ENCODE measurements at places on chromosomes 2 and 18. TPM values are rescaled to one million over a fixed set of nuclear protein-coding genes. Genes with fewer than 3 reads are reported as not detected.

- no peak for DNase-seq
Observed at GRCh38 chr2:234158812-234159211, 108.3 kb downstream of the SPP2 start.

DNA sequence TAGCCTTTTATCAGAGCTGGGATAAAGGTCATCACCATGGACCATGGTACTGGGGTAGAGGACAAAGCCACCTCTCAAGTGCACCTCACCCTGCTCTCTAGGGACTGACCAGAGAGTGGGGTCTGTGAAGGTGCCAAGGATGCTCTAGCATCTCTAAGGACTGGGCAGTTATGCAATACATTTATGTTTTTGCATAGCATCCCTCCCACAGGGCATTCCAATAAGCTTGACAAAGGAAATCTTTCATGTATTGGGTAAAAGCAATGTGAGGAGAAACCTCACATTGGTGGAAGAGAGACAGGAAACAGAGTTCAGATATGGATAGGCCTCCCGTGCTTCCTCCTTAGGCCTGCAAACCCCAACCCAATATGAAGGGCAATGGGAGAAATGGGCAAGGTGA, 31.6 kb downstream of the STK39 start:
- no peak for DNase-seq

DNA sequence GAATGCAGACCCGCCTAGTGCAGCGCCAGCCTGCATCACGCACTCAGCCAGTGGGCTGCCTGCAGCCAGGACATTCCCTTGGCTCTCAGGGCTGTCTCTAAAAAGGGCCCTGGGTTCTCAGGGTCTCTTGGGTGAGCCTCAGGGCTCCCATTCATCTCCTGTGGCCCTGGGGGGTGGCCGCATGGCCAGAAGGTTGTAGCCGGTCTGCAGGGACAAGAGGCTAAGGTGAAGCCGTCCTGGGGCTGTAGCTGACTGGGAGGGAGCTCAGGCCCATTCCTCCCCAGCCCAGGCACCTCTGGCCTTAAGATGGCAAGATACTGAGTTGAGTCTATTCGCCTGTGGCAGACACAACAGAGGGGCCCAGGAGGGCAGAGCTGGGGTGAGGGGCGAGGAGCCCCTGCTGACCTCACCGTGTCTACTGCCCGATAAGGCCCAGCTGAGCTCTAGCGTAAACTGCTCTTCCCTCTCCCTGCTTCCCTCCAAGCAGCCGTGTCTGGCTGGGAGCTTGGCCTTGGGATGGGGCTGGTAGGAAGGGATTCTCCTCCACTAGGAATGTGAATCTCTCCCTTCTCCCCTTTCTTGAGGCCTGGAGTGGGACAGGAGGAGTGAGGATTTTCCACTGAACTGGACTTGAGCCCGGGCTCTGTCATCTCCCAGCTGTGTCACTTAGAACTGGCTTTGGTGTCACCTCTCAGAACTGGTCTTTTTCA, 37.9 kb downstream of the INHBB start:
- DNase-seq = no peak

C2orf80 gene
- total RNA-seq = not detected

GKN2 gene
- not detected for total RNA-seq

DNA sequence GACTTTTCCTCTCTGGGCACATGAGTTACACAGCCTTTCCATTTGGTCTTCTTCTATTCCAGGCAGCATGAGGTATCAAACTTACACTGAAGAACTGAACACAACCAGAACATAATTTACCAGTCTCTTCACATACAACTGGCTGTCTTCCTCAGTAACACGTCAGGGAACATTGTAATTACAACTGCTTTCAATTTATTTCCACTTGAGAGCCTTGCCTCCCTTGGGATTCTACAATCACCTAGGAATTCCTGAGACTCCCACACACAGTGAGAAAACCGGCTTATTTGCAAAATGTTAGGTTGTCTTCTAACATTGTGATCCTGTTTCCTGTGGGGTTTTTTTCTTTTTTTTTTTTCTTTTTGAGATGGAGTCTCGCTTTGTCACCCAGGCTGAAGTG, 149.9 kb downstream of the TMX3 start:
- DNase-seq = no peak

GRCh38 chr2:39834426-39834825, 55.4 kb upstream of the THUMPD2 start:
- DNase-seq = no peak

- DNase-seq = no peak
Observed at GRCh38 chr2:174919947-174920595, 85.1 kb downstream of the CHN1 start.

- DNase-seq = no peak
Observed at GRCh38 chr2:155825876-155826275, 506.6 kb downstream of the NR4A2 start.

GRCh38 chr18:10528439-10528838, 2.6 kb downstream of the NAPG start:
- DNase-seq = no peak

DNA sequence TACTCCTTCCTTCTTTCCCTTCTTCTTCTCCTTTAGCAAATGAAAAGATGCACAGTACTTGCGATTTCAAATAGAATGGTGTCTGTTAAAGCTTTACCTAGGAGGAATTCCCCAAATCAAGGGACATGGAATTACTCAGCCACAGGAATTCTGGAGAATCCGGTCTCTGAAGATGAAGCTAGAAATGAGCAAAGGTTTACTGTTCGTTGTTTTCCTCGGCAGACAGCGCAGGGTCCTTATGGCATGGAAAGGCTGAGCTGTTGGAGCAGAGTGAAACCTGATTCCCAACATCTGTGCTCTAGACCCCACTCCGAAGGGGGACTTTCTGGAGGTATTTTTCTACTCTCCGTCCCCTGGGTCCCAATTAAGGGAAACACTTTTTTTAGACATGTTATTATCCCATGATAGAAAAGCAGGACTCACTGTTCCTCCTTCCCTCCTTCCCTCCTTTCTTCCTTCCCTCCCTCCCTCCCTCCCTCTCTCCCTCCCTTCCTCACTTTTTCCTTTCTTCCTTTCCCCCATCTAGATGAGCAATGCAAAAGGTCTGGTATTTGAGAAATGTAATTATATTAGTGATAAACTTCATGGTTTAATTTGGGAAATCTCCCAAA, 47.1 kb downstream of the CDCA7 start:
- DNase-seq = no peak

DNA sequence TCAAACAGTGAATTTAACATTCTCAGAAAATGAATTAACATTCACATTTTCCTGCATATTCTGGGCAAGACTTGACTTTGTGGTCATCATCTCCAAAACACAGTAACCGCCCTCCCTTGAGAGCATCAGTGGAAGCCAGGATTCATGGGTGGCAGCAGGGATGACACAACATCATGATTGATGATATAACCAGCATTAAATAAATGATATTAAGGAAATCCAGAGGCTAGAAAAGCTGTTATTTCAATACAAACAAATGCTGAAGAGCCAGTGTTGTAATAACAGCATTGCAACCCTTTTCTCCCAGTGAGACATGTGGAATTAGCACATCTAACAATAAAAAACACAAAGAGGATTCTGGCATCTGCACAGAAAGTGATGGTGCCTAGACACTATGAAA, 41.1 kb downstream of the CDC42EP3 start:
- no peak for DNase-seq

DNA sequence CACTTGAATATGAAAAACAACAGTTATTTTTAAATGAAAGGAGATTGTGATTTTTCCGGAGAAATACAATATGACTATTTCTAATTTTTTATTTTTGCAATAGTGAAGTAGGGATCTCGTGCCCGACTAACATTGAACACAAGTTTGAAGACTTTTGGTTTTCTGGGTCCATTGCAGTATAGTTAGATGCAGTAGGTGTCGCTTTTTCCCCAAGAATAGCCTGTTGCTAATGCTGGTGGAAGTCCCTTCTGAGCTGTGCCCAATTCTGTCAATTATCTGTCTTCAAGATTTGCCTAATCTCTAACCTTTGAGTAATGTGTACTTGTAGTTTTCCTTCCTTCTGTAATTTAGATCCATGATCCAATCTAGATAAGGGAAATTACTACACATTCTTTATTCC, 36.5 kb downstream of the SEMA4F start:
- DNase-seq = no peak

DNA sequence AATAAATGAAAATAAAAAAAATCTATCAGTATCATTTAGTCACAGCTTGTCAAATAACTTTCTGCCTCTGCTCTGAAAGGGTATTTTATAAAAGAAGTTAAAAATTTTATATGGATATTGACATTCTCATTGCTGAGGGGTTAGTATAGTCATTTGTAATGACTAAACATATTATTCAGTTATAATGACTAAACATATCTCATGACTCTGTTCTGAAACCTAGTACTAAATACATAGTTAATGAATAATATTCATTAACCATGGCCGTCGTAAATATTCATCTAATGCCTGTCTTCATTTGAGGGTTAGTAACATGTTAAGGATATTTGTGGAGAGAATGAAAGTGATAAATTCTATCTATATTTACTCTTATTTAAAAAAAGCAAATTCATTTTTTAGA, 69.1 kb upstream of the MAP4K3 start:
- DNase-seq = no peak

INHBB gene
- 0.16 TPM for total RNA-seq

IL36RN gene
- 0.13 TPM for total RNA-seq

DNA sequence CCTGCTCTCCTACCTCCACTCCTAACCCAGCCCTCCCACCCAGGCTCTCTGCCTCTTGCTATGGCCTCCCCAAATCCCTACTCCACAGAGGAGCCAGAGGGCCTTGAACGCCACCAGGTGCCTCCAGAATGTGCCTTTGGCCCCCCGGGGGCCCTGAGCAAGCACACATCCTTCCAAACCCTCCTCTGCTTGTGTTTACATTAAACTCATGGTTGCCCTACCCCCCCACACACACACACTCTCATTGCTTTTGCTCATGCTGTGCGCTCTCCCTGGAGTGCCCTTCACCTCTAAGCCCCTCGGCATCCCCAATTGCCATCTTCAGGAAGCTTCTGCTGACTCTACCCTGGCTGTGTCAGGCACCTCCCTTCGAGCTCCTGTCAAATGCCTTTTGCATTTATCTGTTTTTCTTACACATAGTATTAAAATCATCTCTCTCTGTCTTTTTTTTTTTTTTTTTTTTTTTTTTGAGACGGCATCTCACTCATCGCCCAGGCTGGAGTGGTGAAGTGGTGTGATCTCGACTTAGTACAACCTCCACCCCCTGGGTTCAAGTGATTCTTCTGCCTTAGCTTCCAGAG, 16.3 kb upstream of the TET3 start:
- no peak for DNase-seq

- DNase-seq = no peak
Observed at GRCh38 chr2:174038462-174038861, 73.3 kb upstream of the SP3 start.

GRCh38 chr2:74816540-74817303, 17.2 kb upstream of the HK2 start:
- no peak for DNase-seq

OSR1 gene
- total RNA-seq = 10.3 TPM

- no peak for DNase-seq
Observed at GRCh38 chr18:54824761-54825160, 3.5 kb upstream of the RAB27B start.

DNA sequence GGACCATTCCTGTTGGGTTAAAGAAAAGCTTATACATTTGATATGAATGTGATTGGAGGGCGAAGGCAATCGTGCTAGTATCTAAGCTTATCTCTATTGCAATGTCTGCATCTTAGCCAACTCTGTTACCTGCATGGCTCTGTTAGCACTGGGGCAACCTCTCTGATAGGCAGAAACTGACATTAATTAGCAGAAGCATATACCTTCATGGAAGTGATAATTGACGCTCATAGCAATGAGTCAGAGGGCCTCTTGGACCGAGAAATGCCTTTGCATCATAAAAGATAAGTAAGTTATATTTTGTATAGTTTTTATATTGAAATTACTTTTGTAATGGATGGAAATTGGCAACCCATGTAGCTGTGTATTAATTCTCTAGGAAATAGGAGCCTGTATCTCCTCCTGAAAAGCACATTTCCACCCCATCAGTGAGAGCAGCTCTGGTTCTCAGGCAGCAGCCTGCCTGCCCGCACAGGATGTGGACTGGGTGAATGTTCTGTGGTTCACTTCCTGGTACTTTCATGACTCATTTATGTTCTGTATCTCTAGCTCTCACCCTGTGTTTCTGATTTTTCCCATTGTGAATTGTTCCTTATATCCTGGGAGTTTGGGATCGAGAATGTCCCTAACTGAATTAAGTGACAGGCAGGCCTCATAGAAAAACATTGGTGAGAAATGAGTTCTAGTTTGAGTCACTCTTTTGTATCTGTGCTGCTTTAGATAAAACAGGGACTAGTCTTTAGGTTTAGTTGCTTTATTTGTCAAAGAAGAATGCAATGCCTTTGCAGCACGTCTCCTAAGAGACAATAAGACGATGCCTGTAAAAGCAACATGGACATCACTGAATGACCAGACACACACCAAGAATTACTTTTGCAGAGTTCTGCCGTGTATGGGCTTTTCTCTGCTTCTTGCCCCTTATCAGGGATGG, 344.9 kb downstream of the DCDC2C start:
- DNase-seq = no peak

- DNase-seq = no peak
Observed at GRCh38 chr2:192137451-192137850, 57.3 kb downstream of the TMEFF2 start.

DNA sequence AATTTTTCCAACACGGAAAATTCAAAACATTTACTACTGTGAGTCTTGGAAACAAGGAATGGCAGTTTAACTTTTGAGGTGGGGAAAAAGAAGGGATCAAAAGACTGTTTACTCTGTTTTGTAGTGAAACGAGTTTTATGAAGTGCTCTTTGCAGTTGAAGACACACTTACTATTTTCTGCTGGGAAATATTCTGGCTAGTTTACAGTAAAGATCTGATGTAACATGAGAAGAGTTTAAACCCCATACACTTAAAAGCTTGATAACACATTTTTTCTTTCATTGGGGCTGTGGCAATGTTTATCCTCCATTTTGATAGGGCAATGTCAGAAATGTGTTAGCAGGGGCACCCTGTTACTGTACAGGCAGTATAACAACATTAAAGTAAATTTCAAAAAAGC, 124.9 kb upstream of the SMAD7 start:
- no peak for DNase-seq
